Activated T-cell treated with anti-CD3 and anti-CD28 coated beads, Interleukin-2, amount 50 U/mL, for 48 hours (primary cell): ENCODE measurements at places on chromosomes 16 and 17.

- DNase-seq, result no peak
Measured at GRCh38 chr17:56309897-56310296, 156.6 kb downstream of the ANKFN1 start.

DNA sequence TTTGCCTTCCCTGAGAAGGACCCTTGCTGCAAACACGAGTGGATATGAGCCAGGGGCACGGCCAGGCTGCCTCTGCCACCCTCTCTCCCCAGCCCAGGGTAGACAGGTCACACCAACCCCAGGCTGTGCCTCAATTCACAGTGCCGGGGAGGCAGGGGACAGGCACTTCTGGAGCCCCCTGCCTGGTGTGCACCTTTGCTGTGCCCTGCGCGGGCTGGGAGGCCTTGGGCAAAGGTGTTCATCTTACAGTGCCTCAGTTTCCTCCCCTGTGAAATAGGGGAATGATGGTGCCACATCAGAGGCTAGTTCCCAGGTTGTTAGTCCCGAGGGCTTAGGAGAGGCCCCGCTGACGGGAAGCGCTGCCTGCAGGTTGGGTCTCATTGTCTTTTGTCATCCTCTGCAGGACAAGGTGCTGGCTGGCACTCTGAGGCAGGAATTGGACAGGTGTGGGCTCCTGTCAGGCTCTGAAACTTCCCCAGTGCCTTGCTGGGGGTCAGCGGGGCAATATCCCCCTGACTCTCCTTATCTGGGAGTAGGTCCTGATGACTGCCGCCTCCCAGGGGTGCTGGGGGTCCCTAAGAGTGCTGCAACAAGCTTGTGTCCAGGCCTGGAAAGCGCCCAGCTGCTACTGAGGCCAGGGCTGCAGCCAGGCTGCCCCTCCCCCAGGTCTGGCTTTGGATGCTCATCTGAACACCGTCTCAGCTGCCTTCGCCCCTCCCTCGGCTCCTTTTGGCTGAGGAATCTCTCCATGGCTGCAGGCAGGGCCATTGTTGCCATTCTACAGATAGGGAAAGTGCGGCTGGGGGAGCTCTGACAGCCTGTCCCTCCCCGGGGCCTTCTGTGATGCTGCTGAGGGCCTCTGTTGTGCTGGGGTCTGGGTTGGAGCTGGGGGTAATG lies 3.1 kb downstream of the PRSS21 start:
- DNase-seq, result no peak

- DNase-seq, result no peak
Measured at GRCh38 chr17:35377068-35377467, 3.6 kb upstream of the SLFN11 start.

- DNase-seq, result no peak
Measured at GRCh38 chr17:19508577-19508867, 25.1 kb upstream of the SLC47A1 start.

- peak; percentile 80 for DNase-seq
Measured at GRCh38 chr16:89319886-89320781, 102.6 kb downstream of the ZNF778 start.

GRCh38 chr17:33684735-33685134 lies 391.6 kb upstream of the ASIC2 start:
- DNase-seq, result no peak

GRCh38 chr16:57707331-57707730 lies 12.7 kb downstream of the DRC7 start:
- DNase-seq, result no peak

DNA sequence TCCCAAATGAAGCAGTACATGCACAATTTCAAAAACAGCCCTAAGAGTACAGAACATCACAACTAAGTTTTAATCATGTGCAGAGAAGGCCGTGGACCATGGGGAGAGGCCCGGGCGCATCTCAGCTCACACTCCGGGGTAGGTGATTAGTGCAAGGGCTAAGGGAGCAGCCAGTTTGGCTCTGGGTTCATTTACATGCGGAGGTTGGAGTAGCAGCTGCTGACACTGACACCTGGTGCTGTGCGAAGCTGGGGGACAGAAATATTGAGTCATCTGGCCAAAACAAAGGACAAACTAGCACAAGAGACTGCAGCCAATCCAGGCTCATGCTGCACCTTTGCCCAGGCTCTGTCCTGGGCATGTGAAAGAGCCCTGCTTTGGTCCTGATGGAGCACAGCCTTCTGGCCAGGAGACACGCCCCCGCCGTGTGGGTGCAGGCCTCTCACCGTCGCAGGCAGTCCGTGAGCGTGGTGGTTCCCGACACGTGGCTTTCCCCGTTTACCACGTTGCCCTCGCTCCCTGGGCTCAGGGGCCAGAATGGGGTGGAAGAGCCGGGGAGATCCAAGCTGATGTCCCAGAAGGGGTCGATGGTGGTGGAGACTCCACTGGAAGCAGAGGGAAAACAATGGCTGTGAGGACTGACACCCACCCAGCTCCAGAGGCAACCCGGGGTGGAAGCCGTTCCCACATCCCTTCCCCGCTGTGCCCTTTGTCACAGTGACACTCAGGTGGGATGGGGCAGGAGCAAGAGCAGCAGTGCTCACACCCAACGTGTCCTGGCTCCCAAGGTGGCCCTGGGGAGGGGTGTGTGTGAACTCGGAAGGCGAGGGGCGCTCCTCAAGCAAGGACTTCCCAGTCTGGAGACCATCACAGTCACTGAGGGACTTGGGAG lies 31.9 kb downstream of the USP22 start:
- no peak for DNase-seq

- no peak for DNase-seq
Measured at GRCh38 chr16:13939821-13940220, 19.9 kb downstream of the ERCC4 start.

GRCh38 chr16:85181739-85182129 lies 69.5 kb upstream of the CIBAR2 start:
- no peak for DNase-seq

DNA sequence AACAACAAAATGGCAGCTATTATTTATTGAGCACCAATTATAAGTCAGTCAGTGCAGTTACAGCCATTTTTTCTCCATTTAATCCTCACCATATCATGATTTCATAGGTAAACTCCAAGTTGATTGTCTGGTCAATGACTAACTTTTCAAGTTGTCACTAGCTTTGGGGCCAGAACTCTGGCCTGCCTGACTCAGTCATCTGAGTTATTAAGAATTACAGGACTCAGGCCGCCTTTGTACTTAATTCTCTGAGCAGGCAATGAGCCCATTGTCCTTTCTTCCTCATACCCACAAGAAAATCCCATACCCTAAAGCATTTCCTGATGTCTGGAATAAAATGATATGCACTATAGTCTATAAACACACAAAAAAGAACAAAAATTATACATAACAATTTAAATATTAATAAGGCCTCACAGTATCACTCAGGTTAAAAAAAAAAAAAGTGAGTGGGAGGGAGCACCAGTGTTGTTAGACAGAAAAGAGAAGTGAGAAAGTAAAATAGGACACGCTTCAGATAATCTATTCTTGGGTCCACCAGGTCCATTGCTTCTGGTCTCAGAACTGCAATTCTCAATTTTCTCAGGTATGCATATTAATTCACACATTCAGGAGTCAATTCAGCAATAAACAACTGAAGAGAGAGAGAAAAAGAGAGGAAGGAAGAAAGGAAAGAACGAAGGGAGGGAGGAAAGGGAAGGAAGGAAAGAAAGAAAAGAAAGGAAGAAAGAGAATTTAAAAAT lies 70.2 kb downstream of the SPAG9 start:
- DNase-seq, result no peak

- DNase-seq, result no peak
Measured at GRCh38 chr17:65438708-65439294, 122.6 kb downstream of the AXIN2 start.

- no peak for DNase-seq
Measured at GRCh38 chr17:65664266-65664665, 102.8 kb upstream of the AXIN2 start.

DNA sequence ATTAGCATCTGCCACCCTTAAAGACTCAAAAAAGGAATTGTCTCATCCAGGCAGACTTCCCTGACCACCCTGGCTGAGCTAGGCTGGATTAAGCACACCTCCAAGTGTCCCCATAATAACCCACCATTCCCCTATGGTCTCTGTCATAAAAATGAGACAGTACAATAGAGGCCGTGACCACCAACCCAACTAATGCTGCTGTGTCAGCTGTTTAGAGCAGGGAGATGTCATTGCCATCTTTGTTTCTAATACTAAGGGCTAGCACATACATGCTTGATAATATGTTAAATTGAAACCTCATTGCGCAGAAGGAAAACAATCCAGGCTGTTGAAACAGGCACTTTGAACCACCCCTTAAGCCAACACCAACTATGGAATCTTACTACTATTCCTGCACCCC lies 7.2 kb upstream of the ADAMTS18 start:
- DNase-seq, result no peak

- no peak for DNase-seq
Measured at GRCh38 chr16:23484510-23485256, 25.6 kb downstream of the GGA2 start.

- no peak for DNase-seq
Measured at GRCh38 chr16:54503011-54503855, 216.6 kb upstream of the IRX3 start.

DNA sequence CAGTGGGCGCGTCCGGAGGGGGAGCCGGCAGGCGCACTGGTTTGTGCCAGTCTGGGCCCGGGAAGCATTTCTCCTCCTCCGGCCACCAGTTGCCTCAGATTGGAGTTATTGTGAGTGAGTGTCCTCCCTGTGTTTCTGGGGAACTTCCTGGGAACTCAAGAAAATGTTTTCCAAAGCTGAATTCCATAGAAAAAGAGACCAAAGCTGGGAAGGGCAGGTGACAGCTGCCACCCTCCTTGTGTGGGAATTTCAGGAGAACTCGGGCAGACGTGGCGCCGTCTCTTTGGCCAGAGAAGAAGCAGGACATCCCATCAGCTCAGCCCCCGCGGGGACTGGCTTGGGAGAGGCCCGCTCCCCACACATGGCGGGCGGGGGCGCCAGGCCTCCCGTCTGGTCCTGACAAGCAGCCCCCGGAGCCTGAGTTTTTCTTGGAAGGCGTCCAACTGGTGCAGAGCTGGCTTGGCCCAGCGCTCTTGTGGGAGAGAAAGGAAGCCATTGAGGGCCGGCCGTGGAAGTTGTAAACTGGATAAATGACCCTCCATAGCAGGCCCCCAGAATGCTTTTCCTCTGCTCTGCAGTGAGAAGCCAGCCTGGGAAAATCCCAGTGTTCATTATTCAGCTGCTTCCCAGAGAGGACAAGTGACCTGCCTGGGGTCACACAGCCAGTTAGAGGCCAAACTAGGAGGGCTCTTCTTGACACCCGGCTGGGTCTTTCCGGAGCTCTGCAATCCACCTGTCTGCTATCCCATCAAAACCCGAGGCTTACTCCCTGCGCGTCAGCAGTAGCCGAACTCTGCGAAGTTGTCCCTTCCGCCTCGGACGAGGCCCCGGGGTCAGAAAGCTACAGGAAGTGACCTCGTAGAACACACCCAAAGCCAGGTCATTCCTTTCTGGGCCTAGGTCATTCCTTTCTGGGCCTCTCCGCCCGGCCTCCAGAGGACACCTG lies 39.2 kb upstream of the GSE1 start:
- DNase-seq, result no peak

DNA sequence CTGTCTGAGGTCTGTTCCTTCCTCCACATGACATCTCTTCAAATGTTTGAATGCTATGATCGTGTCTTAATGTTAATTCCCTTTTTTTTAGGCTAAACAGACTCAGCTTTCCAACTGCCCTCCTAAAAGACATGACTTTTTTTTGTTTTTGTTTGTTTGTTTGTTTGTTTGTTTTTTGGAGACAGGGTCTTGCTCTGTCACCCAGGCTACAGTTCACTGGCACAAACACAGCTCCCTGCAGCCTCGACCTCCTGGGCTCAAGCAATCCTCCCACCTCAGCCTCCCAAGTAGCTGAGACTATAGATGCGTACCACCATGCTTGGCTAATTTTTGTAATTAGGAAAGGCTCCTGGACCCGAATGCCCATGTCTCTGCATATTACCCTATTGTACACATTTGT lies 176.5 kb downstream of the ABCA8 start:
- DNase-seq, result no peak

DNA sequence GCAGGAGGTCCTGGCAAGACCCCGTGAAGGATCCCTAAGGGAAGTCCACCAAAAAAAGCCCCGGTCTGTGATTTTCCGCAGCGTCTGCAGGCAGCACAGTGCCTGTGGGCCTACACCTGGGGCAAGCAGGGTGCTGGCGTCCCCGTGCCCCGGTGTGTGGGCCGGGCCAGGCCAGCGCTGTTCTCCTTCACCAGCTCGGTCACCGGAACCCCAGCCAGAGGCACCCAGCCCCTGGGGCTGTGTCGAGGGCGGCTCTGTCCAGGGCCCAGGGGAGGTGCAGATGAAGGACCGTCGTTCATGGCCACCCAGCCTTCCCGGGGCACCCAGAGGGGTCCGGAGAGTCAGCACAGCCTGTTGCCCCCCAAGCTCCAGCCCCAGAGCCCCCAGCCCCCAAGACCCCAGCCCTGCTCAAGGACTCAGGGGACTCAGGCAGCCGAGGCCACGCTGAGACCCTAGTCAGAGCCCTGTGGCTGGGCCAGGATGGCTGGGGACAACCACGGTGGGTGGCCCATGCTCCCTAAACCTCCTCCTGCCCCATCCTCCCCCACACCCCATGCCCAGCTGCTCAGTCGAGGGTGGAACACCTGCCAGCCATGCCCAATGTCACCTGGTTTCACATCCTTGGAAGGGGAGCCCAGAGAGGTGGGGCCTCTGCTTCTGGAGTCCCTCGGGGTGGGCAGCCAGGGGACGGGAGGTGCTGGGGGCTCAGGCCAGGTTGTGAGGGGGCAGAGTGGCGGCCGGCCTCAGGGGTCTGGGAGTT lies 5.7 kb upstream of the C1QTNF8 start:
- no peak for DNase-seq

DNA sequence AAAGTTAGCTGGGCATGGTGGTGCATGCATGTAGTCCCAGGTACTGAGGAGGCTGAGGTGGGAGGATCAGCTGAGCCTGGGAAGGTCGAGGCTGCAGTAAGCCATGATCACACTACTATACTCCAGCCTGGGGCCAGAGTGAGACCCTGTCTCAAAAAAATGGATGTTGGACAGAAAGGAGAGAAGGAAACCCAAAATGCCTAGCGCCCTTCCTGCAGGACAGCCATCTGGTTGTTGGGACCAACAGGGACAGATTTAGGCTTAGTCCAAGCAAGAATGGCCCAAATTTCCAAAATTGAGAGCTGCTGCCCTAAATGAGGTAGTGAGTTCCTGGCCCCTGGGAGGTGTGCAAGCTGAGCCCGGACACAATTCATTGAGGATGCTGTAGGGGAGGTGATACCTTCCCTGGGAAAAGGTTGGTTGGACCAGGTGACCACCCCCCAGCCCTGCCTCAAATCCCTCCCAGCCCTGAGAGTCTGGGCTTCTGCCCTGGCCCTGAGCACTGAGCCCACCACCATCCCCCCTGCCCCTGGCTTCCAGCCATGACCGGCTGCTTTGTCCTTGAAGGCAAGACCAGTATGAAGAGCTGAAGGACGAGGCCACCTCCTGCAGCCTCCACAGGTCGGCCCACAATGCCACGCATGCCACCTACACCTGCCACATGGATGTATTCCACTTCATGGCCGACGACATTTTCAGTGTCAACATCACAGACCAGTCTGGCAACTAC lies 35.1 kb downstream of the IL21R start:
- DNase-seq, result peak; percentile 9

GRCh38 chr17:61349350-61349749 lies 50.3 kb upstream of the TBX2 start:
- DNase-seq, result no peak

GRCh38 chr16:10610499-10611184 lies 30.2 kb upstream of the EMP2 start:
- no peak for DNase-seq

GRCh38 chr17:45256114-45256966 lies 5.6 kb downstream of the SPATA32 start:
- DNase-seq, result peak; percentile 42

GRCh38 chr16:79747688-79748087 lies 147.2 kb upstream of the MAF start:
- no peak for DNase-seq
